Glomerular endothelial cell (primary cell): ENCODE measurements at places on chromosomes 11 and 22. TPM values are rescaled to one million over a fixed set of nuclear protein-coding genes. Genes with fewer than 3 reads are reported as not detected.

CD82 gene
- total RNA-seq, result 68.3 and 79.9 TPM in 2 replicates

FERMT3 gene
- 31.7 and 38.9 TPM in 2 replicates for total RNA-seq

GNG3 gene
- not detected in 2 replicates for total RNA-seq

LSP1 gene
- 1.1 TPM in 1 of 2 replicates, not detected in the other for total RNA-seq

OR51B2 gene
- not detected in 2 replicates for total RNA-seq

PRR33 gene
- not detected in 2 replicates for total RNA-seq

TCN1 gene
- not detected in 2 replicates for total RNA-seq

ASCL2 gene
- total RNA-seq, result not detected in 2 replicates

P2RY2 gene
- total RNA-seq, result 1.4 and 2.3 TPM in 2 replicates

GAL3ST3 gene
- total RNA-seq, result 0.23 TPM in 1 of 2 replicates, not detected in the other

TBRG1 gene
- total RNA-seq, result 12.4 and 20.5 TPM in 2 replicates

SCN4B gene
- total RNA-seq, result 0.23 and 0.92 TPM in 2 replicates

KCNK4 gene
- not detected in 2 replicates for total RNA-seq

C11orf21 gene
- total RNA-seq, result not detected in 2 replicates

CRYBB2 gene
- total RNA-seq, result 0.24 and 1.1 TPM in 2 replicates
